Smooth muscle cell of bladder (primary cell): ENCODE measurements at places on chromosomes 5 and 9. TPM values are rescaled to one million over a fixed set of nuclear protein-coding genes. Genes with fewer than 3 reads are reported as not detected.

BARHL1 gene
- not detected in 2 replicates for total RNA-seq

NMUR2 gene
- not detected in 2 replicates for total RNA-seq

CRB2 gene
- total RNA-seq, result under 0.01 TPM in 2 replicates

SLC9A3 gene
- total RNA-seq, result 0.43 and 0.55 TPM in 2 replicates

GFRA3 gene
- total RNA-seq, result not detected in 2 replicates
